ENCODE measurements at places on chromosomes 16 and 17.

DNA sequence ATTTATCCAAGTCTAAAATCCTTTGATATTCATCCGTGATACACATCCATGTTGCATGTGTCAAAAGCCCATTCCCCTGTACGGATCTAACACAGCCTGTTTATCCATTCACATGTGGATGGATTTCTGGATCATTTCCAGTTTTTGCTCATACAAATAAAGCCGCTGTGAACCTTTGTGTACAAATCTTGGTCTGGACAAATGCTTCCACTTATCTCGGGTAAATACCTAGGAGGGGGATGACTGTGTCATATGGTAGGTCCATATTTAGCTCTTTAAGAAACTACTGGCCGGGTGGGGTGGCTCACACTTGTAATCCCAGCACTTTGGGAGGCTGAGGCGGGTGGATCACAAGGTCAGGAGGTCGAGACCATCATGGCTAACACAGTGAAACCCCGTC, 6.3 kb upstream of the TBCD start:
- DNase-seq: no peak

DNA sequence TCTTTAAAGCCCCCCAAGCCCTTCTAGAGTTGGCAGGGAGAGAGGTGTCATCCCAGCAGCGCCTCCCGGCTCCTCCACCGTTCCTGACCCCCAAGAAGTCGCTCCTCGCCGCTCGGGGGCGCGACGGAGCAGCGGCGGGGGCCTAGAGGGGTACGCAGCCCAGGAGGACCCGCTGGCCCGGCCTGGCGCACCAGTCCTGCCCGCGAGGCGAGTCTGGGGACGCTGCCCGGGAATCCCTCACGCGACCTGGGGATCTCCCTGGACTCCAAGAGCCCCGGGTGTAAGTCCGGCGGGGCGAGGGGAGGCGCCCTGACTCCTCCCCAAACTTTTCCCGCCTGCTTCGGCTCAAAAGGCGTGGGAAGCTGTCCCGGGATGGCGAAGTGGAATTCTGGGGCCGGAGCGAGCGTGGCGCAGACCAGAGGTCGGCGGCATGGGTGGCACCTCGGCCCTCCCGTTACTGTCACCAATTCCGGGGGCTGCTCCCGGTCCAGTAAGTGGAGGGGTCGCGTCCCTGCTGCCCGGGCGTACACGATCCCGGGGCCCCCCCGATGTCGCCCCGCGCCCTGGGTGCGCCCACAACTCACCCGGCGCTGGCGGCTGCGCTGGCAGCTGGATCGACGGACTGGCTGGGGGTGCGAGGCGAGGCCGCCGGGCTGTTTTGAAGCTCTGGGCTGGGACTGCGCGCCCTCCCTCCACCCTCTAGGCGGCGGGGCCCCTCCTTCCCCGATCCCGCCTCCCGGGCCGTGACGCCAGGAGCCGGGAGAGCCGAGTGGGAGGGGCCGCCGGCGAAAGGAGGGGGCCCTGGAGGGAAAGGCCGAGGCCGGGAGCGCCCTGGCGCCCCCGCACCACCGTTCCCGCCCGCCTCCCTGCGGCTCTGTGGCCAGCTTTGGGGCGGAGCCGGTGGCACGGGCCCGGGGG, at the start of gene EMP2:
Gene EMP2, minus strand, starts transcription at position 634 of the 918 bp plus-strand sequence. CDS start 32,981 bp downstream, outside the sequence.
- no peak for DNase-seq

GRCh38 chr17:77322514-77323412, 182.0 kb downstream of the SEC14L1 start:
- no peak for DNase-seq

GRCh38 chr16:74729783-74730683, 29.4 kb upstream of the MLKL start:
- DNase-seq: no peak

- peak; percentile 41 for DNase-seq
These were observed 13.1 kb upstream of the SEPHS2 start for GRCh38 chr16:30458561-30459394.

GRCh38 chr17:81251709-81252301, 12.7 kb downstream of the NDUFAF8 start:
- no peak for DNase-seq

Measured in activated gamma-delta T cell (primary cell).